ENCODE measurements at places on chromosomes 3 and 15.
A peak's percentile ranks its signal among the peaks of the same experiment; 100 is the strongest.

GRCh38 chr15:26660241-26660640, 112.6 kb downstream of the GABRB3 start:
- no peak for DNase-seq

DNA sequence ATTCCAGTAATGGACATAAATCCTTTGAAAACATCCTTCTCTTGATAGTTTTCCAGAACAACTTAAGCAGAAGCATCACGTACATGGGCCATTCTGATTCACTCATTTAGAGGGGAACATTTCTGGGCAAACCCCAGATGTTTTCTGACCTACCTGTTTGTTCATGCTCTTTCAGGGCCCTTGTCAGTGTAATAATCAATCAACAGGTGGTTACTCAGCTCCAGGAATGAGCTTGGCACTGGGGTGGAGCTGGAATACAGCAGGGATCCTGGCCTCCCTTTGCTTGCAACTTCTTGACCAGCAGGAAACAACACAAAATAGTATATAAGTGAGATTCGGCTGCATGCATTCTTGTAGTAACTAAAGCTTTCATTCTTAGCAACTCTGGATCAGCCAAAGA, 9.2 kb upstream of the UBE2E1 start:
- no peak for DNase-seq

DNA sequence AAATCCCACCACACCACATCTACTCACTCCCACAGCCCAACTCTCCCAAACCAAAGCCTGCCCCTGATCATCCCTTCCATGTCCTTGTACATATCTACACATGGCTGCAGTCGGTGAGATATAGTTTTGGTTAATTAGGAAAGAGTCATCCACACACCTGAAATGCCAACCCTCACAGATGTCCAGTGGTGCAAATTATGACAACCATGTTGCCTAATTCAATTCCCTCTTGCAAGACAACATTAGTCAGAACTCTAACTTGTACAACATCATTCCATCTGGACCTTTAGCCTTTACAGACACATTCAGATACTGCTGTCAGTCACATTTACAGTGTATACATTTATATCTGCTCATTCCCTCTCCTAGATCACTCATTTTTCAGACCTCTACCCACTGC, 41.2 kb downstream of the TUBGCP4 start:
- no peak for DNase-seq

DNA sequence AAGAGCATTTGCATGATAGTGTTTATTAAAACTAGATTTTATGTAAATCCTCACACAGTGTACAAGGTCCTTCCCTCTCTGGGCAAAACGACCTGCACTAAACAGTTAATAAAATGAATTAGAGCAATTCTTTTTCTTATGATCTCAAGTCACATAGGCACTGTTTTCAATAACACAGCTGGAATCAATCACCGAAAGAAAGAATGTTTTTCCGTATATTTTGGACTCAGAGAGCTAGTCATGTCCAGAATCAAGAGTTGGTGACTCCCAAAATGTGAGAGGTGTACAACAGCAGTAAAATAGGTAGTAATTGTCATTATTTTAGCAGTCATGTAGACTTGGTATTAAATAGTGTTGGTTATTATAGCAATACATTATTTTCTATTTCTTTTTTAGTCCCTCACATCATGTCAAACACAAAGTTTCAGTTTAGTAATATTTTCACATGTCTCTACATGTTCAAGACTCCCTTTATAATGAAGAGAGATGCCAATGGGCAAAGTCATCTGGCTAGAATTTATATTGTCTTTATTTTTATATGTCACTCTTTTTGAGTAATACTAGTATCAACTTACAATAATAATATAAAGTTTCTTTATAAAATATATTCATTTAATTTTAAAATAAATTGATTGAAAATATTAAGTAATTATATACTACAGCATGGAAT, 448.6 kb upstream of the CDIN1 start:
- peak; percentile 40 for DNase-seq

- no peak for DNase-seq
These were observed 52.4 kb downstream of the CHL1 start for GRCh38 chr3:248864-249520.

DNA sequence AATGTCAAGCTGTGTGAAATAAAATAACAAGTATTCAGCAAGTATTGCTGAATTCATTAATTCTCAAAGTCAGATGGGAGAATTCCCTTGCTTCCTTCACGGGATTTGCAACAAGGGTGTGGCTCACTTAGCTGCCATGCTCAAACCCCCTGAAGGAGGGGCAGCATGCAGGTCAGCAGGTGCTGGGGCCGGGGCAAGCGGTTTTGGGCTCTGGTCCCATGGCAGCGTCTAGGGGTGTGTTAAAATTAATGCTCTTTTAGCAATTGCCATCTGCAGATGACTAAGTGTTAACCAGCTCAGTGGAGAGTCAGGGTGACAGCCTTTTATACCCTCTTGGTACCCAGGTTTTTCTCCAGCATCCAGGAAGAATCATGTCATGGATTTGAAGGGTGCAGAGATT, 40.0 kb upstream of the RBMS3 start:
- DNase-seq = no peak

DNA sequence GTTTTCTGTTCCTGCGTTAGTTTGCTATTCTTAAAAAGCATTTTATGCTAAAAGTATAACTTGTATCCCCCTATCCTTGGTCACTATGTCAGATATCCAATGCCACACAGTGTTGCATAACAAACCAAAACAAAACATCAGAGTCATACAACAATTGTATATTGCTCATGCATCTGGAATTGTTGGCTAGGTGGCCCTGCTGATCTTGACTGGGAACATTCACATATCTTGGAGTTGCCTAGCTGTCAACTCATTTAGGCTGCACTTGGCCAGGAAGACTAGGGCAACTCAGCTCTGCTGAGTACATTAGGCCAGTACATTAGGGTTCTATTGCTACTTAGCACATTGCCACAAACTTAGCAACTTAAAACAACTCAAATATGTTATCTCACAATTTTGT, 706.5 kb upstream of the UBE2E2 start:
- no peak for DNase-seq

DNA sequence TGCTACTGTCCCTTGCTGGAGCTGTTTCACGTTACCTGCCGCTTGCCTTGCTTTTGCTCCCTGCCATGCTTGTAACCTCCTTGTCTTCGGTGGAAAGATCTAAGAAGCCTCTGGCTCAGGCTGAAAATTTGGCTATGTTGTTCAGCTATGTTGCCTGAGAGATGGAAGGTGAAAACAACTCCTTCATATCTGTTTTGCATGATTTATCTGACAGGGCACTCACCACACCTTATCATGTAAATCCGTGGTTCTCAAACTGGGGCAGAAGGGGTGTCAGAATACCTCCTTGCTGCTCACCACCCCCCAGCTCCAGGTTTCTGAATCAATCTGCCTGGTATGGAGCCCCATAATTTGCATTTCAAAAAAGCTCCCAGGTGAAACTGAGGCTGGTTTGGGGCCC, 6.5 kb upstream of the CORO2B start:
- no peak for DNase-seq

DNA sequence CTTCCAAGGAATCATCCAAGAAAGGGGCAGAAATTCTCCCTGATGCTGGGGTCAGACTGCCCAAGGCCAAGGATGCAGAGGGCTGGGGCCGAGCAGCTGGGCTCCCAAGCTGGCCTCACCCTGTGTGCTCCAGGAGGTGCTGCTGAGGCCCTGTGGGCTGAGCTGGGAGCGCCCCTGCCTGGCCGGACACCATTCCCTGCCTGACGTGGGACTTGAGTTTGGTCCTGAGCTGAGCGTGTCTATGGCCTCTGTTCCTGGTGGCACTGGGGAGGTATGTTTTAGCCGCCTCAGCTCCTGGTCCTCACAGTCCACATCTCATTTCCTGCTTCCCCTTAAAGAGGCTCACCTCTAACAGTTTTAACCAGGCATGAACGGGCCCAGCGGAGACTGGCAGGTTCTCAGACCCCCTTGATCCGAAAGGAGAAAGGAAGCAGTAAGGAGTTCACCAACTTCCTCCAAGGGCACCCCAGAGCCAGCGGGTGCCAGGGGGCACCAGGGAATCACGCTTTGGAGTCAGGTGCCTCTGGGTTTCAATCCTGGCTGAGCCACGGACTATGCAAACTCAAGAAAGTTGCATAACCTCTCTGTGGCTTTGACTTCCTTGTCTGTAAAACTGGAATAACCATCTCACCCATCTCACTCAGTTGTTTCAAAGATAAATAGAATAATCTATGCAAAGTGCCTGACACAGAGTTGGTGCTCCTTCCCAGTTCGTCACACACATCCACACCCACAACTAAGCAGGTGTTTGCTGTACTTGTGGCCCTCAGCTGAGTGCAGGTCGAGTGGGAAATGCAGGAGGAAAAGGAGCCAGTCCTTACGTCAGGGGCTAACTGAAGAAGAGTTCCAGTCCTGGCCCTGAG, 48.6 kb downstream of the SLC12A8 start:
- no peak for DNase-seq

DNA sequence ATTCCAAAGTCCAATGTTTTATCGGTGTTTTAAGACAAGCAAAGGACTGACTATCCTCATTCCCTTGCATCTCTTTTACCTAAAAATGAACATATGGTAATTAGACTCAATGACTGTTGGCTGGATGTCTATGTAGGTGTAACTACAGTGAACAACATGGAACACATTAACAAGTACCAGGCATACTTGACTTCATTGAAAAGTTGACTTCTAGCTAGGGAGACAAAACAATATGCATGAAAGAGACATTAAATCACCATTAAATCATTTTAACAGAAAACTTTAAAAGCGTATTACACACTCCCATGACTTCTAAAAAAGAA, 34.3 kb upstream of the ANPEP start:
- no peak for DNase-seq

DNA sequence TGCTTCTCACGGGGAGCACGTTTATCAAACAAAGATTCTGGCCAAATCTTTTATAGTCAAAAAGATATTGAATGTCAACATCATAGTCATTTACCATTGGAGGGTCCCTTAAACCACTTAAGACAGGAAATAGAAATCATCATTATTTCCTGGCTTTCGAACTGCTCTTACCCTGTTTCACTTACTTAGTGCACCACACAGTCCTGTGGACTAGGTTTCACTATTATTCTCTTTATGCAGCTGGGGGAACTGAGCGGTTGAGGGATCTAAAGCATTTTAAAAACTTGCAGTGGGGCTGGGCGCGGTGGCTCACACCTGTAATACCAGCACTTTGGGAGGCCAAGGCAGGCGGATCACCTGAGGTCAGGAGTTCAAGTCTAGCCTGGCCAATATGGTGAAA, 13.7 kb upstream of the TPRG1 start:
- no peak for DNase-seq

GRCh38 chr15:84604826-84605553, 4.2 kb downstream of the ZSCAN2 start:
- DNase-seq = no peak

GRCh38 chr15:66138892-66139590, 114.5 kb downstream of the MEGF11 start:
- no peak for DNase-seq

GRCh38 chr15:96121086-96121920, 209.2 kb upstream of the NR2F2 start:
- peak; percentile 40 for DNase-seq

DNA sequence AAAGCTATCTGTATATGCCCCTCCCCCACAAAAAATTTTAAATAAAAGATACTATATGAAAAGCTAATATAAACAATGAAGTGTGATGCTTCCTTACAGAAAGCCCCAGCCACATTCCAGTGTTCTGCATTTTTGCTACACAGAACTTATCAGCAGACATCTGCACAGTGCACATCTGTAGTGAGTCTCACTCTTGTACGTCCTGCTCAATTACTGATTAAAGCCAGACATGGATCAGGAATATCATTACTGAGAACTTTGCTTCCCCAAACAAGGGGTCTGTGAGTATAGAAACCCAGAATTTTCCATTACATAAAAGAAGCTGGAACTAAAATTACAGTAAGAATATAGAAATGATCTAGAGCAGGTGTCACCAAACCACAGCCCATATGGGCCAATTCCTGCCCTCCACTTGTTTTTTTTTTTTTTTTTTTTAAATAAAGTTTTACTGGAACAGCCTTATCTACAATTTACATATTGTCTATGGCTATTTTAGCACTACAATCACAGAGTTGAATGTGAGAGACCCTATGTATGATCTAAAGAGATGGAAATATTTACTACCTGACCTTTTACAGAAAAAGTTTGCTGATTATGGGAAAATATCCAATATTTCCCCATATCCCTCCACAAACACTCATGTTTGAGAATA, 45.7 kb downstream of the UBP1 start:
- DNase-seq = peak; percentile 27

GRCh38 chr3:192993411-192993810, 75.8 kb upstream of the MB21D2 start:
- no peak for DNase-seq

GRCh38 chr3:113773381-113773780, 26.5 kb downstream of the ATP6V1A start:
- DNase-seq = peak; percentile 61

GRCh38 chr3:28905798-28906197, 375.1 kb upstream of the RBMS3 start:
- DNase-seq = no peak

DNA sequence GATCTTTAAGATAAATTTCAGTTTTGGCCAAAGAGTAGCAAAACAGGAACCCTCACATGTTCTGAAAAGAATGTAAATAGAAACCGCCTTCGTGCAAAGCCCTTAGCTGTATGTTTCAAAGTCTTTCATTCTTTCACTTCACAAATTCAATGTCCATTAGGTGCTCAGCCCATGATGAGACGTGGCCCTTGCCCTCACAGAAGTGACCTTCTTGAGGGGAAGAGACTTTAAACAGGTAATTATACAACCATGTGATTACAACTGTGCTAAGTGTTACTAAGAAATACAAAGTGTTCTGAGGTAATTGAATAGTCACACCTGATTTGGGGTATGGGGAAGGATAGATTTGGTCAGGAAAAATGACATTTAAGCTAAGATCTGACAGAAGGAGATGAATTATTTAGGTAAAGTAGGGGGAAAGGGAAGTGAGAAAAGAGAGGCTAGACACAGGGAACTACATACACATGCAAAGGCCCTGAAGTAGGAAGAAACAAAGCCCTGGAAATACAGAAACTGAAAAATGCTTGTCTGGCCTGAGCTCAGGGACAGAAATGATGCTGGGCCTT, 19.6 kb downstream of the HSPBAP1 start:
- DNase-seq = no peak

GRCh38 chr3:195270079-195270816, 711 bp downstream of the XXYLT1 start:
- peak; percentile 56 for DNase-seq

DNA sequence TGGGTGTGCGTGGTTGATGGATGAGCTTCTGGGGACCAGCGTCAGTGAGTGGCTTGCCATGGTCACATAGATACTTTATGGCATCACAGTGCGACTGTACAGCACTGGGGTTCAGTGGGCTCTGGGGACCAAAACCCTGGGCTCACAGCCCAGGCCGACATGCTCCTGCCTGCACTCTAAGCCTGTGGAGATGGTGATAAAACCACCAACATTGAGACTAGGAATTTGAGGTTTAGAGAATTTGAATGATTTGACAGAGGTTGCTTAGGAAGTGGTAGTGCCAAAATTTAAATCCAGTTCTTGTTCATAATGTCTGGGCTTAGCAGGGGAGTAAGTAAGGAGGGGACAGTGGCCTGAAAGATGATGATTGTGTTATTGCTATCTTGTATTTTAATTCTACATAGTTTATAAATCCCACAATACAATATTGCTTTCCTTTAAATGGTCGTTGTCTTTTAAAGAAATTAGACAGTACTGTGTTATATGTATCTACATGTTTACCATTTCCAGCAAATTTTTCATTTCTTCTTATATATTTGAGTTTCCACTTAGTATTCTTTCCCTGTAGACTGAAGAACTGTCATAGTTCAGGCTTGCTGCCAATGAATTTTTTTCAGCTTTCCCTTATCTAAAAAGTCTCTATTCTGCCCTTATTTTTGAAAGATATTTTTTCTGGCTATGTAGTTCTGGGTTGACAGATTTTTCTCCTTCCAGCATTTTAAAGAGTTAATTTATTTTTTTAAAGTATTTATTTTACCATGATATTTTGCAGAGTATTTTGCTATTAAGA, 235.4 kb upstream of the RGMA start:
- DNase-seq = peak; percentile 12

All from fibroblast of skin of back (primary cell).